Stimulated activated CD4-positive, alpha-beta T cell treated with anti-CD3 and anti-CD28 coated beads, TNF-alpha, amount 100 ng/mL, for 4 hours (primary cell): ENCODE measurements at places on chromosomes 16 and 17.
A peak's percentile ranks its signal among the peaks of the same experiment; 100 is the strongest.

DNA sequence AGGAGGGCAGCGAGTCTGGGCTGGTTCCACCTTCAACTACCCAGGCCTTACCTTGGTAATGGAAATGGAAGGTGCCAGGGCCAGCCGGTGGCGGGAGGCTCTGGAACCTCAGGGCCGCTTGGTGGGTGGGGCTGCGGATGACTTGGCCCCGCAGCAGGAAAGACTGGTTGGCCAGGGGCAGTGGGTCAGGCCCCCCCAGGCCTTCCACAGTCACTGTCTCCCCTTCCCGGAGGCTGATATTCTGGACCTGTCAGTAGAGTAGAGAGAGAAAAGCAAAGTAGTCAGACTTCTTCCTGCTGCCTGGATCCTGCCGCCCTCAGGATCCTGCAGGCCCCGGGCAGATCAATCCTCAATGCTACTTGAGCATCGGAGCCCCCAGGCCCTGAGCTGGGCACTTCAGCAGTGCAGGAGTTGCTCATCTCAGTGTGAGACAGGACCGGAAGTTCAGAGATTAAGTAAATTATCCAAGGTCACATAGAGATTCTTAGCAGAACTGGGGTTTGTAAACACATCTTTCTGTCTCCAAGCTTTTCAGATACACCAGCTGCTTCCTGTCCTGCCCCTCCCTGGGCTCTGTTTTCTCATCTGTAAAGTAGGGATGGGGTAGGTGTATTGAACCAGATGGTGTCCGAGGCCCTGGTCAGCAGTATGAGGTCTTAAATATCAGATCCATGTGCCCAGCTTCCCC is 18.5 kb upstream of the PHF12 start:
- DNase-seq: no peak

DNA sequence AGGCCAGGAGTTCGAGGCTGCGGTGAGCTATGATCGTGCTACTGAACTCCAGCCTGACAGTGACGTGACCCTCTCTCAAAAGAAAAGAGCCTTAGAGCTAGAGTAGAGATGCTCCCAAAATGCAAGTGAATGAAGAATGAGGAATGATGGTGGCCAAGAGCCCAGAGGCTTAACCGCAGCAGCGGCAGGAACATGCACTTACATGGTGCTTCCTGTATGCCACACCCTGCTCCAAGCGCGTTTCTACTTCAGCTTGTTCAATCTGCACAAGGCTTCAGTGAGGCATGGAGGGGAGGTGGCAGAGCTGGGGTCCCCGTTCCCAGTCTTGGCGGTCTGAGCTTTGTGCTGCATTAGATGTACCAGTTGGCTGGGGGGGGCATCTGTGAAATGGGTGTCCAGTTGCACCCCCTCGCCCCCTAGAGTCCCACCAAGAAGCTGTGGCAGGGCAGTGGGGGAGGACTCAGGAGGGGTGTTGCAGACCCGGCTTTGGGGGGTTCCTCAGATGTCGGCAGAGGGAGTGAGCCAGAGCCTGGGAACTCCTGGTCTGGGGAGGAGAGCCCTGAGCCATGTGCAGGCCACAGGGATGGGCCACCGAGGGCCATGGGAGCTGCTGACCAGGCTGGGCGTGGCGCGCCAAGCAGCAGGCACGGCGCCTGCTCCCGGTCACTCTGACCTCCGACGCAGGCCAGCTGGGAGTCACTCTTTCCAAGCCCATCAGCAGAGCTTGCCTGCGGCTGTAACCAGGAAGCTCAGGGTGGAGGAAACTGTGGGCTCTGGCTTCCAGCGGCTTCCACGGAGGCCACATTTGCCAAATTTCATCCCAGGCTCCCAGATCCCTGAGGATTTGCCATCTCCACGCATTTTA is 260.1 kb downstream of the PARN start:
- DNase-seq: no peak

- no peak for DNase-seq
Observed at GRCh38 chr16:67652578-67653127, 7.4 kb downstream of the ACD start.

- no peak for DNase-seq
Observed at GRCh38 chr17:28947639-28948038, 3.7 kb downstream of the PHF12 start.

GRCh38 chr16:88023786-88024185 is 72.6 kb downstream of the BANP start:
- DNase-seq: no peak

DNA sequence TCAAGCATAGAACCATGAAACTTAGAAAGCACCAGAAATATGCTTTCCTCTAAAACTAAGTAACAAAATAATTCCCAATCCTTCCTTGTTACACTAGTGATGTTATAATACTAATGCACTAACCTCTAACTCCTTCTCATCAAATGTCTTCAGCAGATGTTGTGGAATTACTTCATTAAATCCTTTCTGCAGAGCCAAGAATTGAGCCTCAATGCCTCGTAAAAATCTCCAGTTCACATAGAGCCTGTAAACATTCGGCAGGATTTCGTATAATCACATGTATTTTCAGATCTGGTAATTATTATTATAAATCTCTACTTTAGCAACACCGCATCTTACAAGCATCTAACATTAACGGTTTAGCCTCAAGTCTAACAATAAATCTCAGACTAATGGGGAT is 44.7 kb downstream of the CEP95 start:
- DNase-seq: no peak

GRCh38 chr16:59356709-59357108 is 622.6 kb upstream of the GOT2 start:
- DNase-seq: no peak

GRCh38 chr16:17269439-17269838 is 201.3 kb downstream of the XYLT1 start:
- DNase-seq: no peak

DNA sequence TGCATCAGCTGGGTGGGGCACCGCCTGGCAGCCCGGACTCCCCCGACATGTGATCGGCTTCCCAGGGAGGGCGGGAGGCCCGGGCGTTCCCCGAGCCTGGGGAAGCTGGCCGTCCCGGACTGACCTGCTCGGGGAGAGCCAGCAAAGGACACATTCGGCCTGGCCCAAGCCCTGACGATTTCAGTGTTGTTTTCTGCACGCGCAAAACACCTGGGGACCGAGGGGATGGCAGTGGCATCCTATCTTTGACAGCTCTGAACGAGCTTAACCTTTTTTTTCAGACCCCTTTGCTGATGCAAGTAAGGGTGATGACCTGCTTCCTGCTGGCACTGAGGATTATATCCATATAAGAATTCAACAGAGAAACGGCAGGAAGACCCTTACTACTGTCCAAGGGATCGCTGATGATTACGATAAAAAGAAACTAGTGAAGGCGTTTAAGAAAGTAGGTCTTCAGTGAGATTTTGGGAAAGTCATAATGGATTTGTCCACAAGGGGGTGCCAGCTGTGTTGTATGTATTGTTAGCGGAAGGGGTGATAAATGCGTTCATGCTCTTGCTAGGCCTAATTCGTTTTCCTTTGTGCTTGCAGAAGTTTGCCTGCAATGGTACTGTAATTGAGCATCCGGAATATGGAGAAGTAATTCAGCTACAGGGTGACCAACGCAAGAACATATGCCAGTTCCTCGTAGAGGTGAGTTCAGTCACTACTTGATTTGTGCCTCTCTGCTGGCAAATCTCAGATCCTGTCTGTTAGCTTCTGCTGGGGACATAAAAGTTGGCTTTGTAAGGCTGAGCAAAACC is 1.0 kb downstream of the EIF1 start:
- no peak for DNase-seq

- DNase-seq: no peak
Observed at GRCh38 chr16:72362973-72363372, 191.0 kb upstream of the PMFBP1 start.

- DNase-seq: no peak
Observed at GRCh38 chr17:57623620-57624019, 121.5 kb downstream of the CCDC182 start.

DNA sequence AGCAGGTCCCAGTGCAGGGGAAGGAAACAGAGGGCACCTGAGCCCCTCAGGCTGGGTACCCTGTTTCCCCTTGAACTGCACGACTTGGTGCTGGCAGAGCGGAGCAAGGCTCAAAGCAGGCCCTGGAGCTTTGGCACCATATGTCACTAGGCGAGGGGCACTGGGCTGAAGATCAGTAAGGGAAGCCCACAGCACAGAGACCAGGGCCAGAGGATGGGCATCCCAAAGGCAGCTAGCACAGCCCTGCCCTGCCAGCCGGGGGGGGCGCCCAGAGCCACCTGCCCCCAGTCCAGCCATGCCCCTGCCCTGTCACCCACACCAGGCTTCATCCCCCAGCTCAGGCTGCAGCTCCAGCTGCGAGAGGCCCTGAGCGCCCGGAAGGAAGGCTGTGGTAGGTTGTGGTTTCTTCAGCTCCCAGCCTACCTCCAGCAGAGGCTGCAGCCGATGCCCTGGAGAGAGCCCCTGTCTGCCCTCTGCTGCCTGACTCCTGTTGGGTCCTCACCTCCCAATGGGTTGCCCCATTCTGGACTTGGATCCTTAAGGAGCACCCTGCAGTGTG is 10.9 kb downstream of the NHERF1 start:
- DNase-seq: no peak

DNA sequence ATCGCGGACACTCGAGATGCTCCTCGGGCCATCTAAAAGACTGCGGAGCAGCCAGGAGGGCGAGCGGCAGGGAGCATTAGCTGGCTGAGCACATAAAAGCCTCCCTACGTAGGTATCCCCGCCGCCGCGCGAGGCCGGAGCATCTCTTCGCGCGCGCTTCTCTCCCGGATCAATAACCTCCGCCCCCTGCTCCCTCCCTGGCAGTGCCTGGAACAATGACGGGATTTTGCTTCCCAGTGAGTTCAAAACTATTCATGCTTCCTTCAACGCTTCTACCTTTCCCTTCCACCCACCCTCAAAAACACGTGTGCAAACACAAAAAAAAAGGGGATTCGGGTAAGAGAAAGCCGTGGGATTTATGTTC is 984 bp downstream of the CENPV start:
- DNase-seq: peak; percentile 15

GRCh38 chr17:77233635-77234334 is 93.0 kb downstream of the SEC14L1 start:
- no peak for DNase-seq

DNA sequence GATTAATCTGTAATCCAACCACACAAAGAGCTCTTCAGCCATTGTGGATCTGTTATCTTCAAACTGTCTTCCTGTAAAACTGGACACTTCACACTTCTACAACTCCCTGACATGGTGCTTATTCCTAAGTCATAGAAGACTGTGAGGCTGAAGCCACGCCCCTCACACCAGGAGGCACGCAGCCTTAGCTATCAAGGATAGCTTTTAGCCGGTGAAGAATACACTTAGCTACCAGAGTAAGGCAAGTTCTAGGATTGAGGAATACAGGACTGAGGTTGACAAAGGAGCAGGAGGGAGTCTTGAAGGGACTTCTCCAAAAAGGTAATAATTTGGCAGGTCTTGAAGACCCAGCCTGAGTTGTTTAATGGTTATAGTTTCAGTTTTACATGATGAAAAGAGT is 79.8 kb upstream of the GAS7 start:
- DNase-seq: no peak

DNA sequence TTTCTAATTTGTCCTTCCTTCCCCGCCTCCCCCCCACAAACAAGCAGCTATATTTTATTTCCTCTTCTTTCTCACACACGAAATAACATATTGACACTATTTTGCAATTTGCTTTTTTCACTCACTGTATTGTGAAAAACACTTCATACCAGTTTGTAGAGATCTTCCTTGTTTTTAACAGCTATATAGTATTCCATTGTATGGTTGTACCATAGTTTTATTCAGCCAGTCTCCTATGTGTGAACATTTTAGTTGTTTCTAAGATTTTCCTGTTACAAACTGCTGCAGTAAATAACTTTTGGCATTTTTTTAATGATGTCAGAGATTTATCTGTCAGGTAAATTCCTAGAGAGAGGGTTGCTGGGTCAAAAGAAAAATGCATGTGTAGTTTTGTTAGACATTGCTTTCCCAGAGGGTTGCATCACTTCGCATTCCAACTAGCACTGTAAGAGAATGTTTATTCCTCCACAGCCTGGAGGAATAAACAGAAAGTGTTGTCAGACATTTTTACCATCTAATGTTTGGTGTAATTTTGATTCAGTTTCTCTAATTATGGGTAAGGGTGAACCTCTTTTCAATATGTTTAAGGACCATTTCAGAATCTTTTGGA is 101.2 kb downstream of the MRTFB start:
- no peak for DNase-seq

DNA sequence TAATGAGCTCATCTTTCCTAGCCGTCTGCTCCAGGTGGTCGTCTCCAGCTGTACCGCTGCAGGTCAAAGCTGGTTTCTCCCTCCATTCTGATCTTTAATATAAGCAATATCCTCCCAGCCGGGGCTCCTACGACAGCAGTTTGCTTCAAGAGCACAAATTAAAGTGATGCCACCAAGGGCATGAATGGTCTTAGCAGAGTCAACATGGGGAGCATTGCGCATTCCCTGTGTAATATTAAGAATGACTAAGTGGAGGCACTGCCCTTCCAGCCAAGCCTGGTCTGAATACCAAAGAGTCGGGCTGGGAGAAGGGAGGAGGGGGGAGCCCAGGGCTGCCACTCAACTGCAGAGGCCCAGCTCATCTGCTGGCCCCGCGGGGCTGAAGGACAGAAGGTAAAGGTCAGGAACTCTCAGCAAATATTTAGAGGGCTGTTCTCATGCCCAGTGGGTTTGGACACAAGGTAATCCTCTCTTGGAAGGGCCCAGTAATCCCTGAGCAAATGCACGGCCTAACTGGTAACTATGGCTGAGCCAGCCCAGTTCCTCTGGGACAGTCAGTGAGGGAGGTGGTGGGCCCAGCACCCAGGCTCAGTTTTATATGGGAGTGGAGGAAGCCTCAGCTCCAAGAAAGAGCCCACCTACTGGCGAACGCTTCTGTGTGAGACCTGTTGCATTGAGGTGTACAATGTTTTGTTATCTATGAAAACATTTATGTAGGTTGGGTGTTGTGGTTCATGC is 121.2 kb downstream of the IRX3 start:
- DNase-seq: no peak

GRCh38 chr17:77404812-77405581 is 264.2 kb downstream of the SEC14L1 start:
- DNase-seq: peak; percentile 64

GRCh38 chr17:35212668-35213067 is 18.5 kb upstream of the SLC35G3 start:
- no peak for DNase-seq

- DNase-seq: no peak
Observed at GRCh38 chr17:10219193-10219592, 20.8 kb upstream of the GAS7 start.

DNA sequence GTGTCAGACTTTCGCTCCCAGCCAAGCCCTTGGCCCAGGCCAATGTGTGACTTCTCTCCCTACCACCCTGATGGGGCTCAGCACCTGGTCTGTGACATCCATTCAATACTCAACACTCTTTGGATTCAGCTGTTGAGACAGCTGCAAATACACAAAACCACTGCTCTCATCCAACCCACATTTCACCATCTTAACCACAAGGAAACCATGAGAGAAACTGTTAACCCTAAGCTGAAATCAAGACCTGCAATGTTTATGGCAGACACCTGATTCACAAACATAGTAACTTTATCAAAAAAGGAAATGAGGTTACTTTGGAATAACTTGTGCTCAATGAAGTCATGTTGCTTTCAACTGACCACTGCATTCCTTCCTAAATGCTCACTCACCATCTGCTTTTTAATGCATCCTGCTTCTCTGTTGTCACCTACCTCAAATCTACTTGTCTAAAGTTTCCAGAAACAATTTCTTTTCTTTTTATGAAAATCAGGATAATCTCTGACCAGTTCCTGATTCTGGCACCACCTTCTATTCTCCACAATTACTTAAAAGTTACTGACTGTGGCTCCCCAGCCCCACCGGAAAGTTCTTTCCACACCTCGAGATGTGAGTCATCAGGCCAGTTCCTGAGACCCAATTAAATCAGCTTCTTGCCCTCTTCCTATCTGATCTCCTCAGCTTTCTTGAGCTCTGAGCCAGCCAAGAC is 88.2 kb downstream of the NOG start:
- no peak for DNase-seq

- no peak for DNase-seq
Observed at GRCh38 chr16:5509794-5510193, 412.2 kb upstream of the EEF2KMT start.
